Right lobe of liver (tissue), 6 donors: ENCODE measurements at places on chromosomes 6 and 20. TPM values are rescaled to one million over a fixed set of nuclear protein-coding genes. Genes with fewer than 3 reads are reported as not detected.
A peak's percentile ranks its signal among the peaks of the same experiment; 100 is the strongest.

- DNase-seq, result no peak
These were observed 238.7 kb upstream of the SOX4 start for GRCh38 chr6:21354805-21355238.

DNA sequence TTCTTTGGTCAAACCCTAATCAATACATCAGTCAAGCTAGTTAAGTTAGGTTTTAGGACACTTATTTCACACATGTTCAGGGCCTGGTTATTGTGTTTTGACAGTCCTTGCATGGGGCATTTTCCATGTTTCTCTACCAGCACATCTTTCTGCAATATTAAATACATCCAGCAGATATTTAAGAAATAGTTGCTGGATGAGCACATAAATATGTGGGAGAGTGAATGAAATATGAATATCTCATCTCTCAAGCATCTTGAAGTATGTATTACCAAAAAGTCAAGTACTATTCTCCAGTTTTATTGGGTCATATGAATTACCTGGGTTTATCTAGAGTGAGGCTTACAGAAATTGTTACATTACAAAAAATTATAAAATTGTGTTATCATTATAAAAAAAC is 621.9 kb upstream of the GJE1 start:
- DNase-seq, result no peak

- peak; percentile 43 for DNase-seq
These were observed 28.1 kb downstream of the PKIG start for GRCh38 chr20:44610313-44610962.

Gene LINC00237
- not detected for total RNA-seq

DNA sequence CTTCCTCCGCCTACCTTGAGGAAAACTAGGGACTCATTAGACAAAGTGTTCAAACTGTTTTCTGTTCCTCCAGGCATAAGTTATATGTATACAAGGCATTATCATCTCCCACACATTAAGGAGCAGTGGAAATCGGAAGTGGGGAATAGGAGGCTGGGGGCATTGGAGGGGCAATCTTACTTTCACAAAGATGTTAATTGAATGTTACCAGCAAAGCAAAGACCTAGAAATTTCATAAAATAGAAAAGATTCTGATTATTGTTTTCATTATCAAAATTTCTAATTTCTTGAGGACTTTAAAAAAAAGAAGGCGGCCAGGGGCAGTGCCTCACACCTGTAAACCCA is 501.7 kb upstream of the JARID2 start:
- no peak for DNase-seq

GRCh38 chr6:22827760-22828159 is 258.4 kb downstream of the HDGFL1 start:
- no peak for DNase-seq

DNA sequence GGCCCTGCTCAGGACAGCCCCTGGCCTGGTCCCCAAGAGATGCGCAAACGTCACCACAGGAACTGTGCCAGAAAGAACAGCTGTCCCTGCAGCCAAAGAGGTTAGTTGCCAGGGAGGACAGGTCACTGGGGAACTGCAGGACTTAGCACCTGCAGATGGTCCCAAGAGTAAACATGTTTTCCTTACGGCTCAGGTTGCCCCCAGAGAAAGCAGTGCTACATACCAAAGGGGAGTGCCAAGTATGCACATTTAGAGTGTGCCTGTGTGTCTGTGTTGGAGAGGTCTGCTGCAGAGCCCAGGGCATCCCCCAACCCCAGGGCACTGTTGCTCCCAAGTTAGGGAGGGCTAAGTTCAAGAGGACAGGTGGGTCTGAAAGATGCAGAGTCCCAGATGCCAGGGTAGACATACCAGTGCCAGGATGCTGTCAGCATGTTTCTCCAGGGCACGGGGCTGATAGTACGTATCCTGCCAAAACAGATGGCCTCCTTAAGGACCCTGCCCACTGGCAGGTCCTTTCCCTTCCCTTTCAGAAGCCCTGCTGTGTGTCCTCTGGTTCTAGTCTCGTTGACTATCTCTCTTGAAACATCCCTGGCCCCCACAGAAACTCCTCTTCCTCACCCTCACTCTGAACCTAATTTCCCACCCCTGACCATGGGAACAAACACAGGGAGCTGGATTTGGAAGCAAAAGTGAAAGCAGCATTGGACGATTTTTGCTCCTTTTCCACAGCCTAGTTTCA is 1.3 kb downstream of the ABHD16A start:
- DNase-seq, result peak; percentile 76

Gene ZC3H12D
- 0.62 TPM for total RNA-seq

DNA sequence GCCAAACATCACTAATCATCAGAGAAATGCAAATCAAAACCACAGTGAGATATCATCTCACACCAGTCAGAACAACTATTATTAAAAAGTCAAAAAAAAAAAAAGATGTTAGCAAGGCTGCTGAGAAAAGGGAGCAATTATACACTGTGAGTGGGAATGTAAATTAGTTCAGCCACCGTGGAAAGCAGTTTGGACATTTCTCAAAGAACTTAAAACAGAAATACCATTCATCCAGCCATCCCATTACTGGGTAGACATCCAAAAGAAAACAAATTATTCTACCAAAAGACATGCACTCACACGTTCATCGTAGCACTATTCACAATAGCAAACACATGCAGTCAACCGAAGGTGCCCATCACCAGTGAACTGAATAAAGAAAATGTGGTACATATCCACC is 213.9 kb downstream of the TTLL2 start:
- no peak for DNase-seq

Gene CRISP3
- 0.24 TPM for total RNA-seq

Gene LRRN4
- total RNA-seq, result 0.10 TPM

- no peak for DNase-seq
These were observed 77.0 kb upstream of the ESR1 start for GRCh38 chr6:151730496-151730870.

DNA sequence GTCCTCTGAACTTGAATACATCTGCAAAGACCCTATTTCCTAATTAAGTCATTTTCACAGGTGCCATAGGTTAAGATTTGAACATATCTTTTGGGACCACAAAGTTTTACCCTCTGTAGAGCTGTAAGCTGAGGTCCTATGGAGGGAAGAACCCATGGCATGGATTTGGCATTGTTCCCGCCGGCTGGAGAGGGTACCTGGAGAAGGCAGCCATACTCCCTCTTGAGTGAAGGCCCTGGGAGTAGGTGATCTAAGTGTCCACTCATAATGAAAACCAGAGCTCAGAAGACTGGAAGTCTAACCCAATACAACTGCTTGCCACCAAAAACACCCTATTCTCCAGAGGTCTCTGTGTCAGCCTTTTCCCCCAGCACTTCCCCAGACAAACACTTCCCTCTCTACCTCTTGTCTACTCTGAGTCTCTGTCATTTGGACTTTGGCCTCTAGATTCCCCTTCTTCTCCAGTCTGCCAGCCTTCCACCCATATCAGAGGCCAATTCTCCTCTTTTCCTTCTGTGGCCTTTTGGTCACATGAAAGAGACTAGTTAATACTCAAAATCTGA is 363.9 kb downstream of the MAFB start:
- no peak for DNase-seq

DNA sequence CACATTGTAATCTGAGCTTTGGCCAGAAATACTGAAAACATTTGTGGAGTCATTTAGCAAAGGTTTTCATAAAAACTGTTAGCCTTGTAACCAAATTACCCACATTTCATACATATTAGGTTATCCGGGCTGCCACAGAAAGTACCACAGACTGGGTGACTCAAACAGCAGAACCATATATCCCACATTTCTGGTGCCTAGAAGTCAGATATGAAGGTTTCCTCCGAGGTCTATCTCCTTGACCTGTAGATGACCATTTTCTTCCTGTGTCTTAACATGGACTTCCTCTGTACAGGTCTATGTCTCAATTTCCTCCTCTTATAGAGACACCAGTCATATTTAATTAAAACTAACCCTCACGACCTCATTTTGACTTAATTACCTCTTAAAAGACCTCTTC is 49.5 kb upstream of the SMIM28 start:
- no peak for DNase-seq

Gene PPP1R3G
- total RNA-seq, result 0.63 TPM

- DNase-seq, result no peak
These were observed 75.2 kb downstream of the JPH2 start for GRCh38 chr20:44111712-44112335.
